ENCODE measurements at places on chromosomes 16 and 17. TPM values are rescaled to one million over a fixed set of nuclear protein-coding genes. Genes with fewer than 3 reads are reported as not detected.

DNA sequence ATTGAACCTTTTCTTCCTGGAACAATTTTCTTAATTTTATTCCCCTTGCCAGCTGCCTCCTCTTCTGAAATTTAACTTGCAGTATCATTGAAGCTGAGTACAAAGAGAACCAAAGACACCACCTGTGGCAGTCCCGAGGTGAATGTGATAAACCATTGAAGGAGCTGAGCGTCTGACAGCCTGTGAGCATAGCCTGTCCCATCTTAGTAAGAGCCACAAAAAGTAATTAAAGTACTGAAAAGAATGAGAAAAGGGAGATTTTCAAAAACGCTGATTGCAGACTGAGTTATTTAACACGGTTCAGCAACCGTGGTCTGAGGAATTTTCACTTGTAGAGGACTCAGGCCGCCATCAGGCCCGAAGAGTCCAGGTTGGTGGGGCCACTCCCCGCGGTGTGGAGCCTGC is 27.2 kb upstream of the ST6GALNAC1 start:
- DNase-seq: no peak

GRAPL gene
- 0.74 TPM for polyA plus RNA-seq

ALOX15B gene
- not detected for polyA plus RNA-seq

- DNase-seq: peak; percentile 68
Observed at GRCh38 chr17:7307686-7308624, 527 bp downstream of the EIF5A start.

DNA sequence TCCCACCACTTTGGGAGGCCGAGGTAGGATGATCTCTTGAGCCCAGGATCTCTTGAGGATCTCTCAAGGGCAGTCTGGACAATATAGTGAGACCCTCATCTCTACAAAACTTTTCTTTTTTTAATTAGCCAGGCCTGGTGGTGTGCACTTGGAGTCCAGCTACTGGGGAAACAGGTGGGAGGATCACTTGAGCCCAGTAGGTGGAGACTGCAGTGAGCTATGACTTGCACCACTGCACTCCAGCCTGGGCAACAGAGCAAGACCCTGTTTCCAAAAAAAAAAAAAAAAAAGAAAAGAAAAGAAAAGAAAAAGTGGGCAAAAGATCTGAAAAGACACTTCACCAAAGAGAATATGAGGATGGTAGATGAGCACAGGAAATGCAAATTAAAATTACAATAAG is 15.0 kb downstream of the RAB40B start:
- no peak for DNase-seq

MYOCD gene
- 0.19 TPM for polyA plus RNA-seq

VAMP2 gene
- 33.2 TPM for polyA plus RNA-seq

DNA sequence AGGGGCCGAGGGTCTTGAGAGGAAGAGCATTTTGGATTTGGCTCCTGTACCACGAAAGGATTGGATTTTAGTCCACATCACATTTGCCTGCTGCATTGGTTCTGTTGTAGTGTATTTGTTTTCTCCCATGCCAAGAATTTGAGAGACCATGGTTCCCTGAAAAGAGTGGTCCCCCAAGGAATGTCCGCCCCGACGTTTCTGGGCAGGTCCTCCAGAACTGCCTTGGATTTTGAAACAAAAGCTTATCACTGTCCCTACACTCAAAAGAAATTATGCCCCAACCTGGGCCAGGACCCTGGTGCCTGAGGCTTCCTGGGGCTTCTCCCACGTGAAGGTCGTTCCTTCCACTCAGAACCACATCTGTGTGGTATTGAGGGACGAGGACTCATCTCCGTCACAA is 10.8 kb downstream of the NTN1 start:
- no peak for DNase-seq

GRCh38 chr16:84618581-84619460 is 943 bp upstream of the COTL1 start:
- no peak for DNase-seq

SOX8 gene
- 0.45 TPM for polyA plus RNA-seq

GRCh38 chr17:15966183-15966878 is 21.4 kb downstream of the ADORA2B start:
- no peak for DNase-seq

- DNase-seq: no peak
Observed at GRCh38 chr16:6932871-6933385, 399.7 kb upstream of the RBFOX1 start.

GRCh38 chr17:53193044-53193443 is 629.7 kb upstream of the KIF2B start:
- no peak for DNase-seq

SEPTIN1 gene
- 0.51 TPM for polyA plus RNA-seq

DNA sequence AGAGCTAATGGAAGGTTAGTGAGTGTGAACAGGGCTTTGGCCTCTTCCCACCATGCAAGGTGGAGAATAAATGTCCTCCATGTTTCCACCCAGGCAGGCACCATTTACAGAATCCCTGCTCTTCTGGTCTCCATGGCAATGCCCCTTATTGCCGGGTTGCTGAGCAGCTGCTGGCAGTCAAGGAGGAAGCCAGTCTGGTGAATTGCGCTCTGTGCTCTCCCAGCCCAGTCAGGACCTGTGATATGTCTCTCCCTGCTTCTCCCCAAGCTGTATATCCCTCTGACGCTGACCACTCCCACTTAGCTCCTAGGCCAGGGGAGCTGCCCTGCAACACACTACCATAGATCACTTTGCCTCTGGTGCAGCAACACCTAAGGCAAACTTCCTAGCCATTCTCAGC is 402.1 kb upstream of the ERCC4 start:
- DNase-seq: no peak

Data from psoas muscle (tissue), 8 donors.